T-helper 22 cell (primary cell): ENCODE measurements at places on chromosomes 2 and 18.

DNA sequence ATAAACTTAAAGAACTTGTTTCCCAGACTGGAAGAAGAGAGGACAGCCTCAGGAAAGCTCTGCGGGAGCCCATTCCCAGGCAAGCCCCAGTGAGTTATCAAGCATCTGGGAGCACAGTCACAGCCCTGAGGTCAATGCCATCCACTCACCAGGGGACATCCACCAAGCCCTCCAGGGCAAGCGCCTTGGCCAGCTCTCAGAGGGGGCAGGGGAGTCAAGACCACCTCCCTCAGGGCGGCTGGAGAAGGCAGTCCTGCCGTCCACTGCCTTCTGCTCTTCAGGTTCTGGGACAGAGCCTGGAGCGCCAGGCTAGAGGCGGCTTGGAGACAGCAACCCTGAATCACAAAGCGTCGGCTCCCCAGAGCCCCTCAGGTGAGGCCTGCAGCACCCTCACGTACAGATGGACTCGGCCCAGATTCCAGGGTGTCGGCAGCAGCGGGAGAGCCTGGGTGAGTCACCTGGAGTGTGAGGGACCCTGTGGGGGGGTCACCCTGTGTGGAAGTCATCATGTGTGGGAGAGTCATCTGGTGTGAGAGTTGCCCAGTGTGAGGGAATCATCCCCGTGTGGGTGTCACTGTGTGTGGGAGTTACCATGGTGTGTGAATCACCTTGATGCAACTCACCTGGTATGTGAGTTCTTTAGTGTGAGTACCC, 100.9 kb upstream of the TEX51 start:
- DNase-seq = no peak

- DNase-seq = no peak
Observed at GRCh38 chr2:29765721-29766120, 155.7 kb downstream of the ALK start.

- no peak for DNase-seq
Observed at GRCh38 chr2:38750011-38750890, 910 bp downstream of the SRSF7 start.

DNA sequence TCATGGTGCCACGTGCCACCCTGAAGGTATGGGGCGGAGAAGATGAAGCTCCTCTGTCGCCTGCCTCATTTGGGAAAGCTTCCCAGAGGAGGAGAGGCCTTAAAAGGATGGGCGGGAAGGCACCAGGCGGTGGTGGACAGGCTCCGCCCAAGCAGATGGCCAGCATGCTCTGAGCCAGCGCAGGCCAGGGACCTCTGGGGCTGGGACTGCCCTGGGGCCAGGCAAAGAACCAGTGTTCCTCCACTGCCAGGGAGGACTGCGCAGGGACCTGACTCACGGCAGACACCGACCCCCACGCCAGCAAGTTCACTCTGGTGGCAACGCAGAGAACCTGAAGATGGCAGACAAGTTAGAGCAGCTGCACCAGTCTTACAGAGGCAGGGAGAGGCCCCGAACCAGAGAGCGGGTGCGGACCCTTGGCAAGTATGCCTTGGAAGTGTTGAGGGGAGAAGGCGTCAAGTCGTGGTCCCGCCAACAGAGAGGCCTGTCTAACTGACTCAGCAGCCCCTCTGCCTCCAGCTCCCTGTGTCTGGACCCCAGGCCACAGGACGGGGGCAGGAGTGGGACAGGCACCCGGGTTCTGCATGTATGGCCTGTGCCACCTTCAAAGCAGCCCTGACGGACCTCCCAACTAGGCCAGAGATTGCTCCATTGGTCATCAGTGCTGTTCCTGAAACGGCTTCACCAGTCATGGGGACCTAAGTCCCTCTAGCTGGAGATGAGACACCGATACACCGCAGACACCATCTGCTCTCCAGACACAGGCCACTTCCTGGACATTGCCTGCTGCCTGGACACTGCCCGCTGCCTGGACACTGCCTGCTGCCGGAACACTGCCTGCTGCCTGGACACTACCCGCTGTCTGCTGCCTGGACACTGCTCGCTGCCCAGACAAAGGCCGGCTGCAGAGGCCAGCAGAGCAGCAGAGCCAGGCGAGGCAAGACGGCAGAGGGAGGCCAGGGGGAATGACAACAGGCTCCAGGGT, 124.7 kb downstream of the HDAC4 start:
- DNase-seq = no peak

GRCh38 chr18:69787825-69788547, 159.7 kb downstream of the CD226 start:
- no peak for DNase-seq

GRCh38 chr18:48996901-48997463, 46.2 kb upstream of the SMAD7 start:
- no peak for DNase-seq

- no peak for DNase-seq
Observed at GRCh38 chr2:74925361-74925786, 33.1 kb upstream of the POLE4 start.

- DNase-seq = no peak
Observed at GRCh38 chr2:1718339-1719220, 25.7 kb downstream of the PXDN start.

DNA sequence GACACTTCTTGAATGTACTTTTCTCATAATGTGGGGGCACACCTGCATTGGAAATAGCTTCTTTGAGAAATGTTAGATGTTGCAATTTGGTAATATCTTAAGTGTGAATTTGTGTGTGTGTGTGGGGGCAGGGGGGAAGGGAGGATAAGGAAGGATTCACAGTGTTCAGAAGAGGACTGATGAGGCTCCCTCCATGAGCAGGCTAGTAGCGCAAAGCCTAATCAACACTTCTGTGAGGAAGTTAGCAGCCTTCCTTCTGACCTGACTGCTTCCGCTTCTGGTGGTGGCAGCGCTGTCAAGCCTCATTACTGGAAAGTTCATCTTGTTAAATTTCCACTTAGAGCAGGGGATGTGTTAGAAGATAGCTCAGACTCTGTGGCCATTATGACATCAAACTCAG, 295.4 kb upstream of the SPRED2 start:
- DNase-seq = no peak

GRCh38 chr2:189231719-189232323, 52.3 kb upstream of the COL5A2 start:
- DNase-seq = no peak

DNA sequence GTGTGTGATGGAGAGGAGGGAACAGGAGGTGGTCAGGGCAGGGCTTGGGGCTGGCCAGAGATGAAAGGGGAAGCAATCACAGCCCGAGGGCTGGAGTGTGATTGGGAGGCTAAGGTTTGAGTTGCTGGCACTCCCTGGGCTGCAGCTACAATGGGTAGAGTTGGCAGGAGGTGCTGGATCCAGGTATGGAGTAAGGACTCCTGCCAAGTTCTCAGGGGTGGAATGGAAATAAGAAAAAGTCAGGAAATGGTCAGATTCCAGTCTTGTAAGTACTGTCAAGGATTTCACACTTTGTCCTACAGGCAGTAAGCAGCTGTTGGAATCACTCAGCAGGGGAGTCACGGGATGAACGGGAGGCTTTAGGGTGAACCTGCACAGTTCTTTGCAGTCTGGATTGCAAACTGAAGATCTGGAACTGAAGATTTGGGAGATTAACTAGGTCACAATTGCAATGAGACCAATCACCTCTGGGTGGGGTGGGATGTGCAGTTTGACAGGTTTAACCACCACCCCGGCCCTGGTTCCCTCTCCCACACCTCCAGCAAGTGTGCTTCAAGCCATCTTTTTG, 10.9 kb upstream of the INPP5D start:
- DNase-seq = no peak

- DNase-seq = no peak
Observed at GRCh38 chr2:37318401-37318800, 6.2 kb downstream of the PRKD3 start.

DNA sequence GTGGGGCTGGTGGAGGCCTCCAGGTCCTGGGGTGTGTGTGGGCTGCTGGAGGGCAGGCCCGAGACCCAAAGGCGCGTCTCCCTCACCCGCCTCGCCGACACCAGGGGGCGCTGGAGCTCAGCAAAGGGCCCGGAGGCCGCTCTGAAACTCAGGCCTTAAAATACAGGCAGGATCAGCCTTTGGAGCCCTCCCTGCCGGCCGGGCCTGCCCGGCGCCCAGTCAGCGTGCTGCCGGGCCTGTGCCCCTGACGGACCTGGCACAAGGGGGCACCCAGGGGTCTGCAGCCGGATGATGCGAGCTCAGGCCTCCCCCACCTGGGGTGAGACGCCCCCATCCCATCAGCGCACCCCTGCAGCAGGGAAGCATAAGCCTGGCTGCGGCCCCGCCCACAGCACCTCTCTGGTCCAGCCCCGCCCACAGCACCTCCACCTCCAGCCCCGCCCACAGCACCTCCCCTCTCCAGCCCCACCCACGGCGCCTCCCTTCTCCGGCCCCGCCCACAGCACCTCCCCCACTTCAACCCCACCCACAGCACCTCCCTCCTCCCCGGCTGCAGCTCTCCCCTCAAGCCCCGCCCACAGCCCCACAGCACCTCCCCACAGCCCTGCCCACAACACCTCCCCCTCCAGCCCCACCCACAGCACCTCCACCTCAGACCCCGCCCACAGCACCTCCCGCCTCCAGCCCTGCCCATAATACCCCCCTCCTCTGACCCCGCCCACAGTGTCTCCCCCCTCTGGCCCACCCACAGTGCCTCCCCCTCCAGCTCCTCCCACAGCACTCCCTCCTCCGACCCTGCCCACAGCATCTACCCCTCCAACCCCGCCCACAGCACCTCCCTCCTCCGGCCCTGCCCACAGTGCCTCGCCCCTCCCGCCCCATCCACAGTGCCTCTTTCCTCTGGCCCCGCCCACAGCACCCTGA, 92.8 kb upstream of the OTOS start:
- peak; percentile 54 for DNase-seq

DNA sequence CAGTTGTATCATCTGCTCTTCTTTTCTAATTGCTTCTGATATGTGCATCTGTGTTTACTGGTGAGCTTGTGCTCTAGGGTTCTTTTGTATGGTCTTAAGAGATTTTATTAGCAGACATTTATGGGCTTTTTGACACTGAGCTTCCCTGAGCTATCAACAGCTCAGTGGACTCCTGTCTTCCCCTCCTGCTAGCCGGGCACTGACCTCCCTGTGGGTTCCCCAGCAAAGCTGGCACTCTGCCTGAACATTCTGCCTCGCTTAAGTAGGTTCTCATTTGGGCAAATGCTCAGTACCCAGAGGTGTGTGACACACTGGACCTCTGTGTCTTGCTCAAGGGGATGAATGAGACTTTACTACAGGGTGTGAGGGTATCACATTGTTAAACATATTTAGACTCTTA, 15.8 kb downstream of the TRAF3IP1 start:
- no peak for DNase-seq

DNA sequence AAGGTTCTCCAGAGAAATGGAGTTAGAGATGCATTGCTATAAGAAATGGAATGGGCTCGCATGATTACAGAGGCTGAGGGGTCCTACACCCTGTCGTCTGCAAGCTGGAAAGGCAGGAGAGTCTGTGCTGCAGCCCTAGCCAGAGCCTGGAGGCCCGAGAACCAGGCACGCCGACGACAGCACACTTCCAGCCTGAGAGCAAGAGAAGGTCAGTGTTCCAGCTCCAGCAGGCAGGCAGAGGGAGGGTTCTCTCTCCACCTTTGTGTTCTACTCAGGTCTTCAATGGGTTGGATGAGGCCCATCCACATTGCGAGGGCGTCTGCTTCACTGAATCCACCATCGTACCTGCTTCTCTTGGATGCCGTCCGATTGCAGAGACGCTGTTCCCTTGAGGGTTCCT, 177.6 kb upstream of the HDAC4 start:
- no peak for DNase-seq

- DNase-seq = no peak
Observed at GRCh38 chr2:109631741-109632140, 17.6 kb downstream of the SOWAHC start.

DNA sequence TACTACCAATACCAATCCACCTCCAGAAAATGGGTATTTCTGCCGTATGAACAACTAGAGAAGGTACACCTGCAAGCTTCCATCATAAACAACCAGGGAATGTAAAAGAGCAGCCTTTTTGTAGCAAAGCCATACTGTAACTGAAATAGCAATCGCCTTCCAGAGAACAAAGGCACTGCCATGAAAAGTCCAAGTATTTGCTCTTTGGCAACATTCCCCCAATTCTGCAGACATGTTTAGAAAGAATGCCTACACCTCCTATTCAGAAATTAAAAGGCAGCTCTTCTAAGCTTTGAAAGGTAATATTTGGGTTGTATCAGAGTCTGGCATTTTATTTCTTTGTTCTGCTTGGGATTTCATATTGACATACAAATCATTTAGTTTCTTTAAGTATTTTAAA, 487.7 kb downstream of the ERBB4 start:
- DNase-seq = no peak
